Neuronal stem cell (in vitro differentiated cells): ENCODE measurements at places on chromosomes 2 and 18.

GRCh38 chr2:38498045-38498481 is 104.7 kb downstream of the HNRNPLL start:
- DNase-seq = no peak

DNA sequence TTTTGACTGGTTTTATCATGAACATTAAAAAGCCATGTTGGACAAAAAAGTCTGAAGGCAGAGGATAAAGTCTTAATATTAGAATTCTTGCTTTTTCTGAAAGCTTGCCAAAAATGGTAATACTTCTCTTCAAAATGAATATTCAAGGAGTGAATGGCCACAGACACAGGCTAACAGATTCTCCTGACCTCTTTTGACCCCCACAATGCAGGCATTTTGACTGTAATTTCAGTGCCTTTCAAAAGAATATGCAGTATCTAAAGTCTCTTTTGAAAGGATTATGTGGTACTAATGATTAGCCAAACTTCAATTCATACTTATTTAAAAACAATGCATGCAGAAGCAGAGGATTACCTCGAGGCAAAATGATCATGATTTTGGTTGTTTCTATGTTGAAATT is 557.8 kb upstream of the GCFC2 start:
- no peak for DNase-seq

DNA sequence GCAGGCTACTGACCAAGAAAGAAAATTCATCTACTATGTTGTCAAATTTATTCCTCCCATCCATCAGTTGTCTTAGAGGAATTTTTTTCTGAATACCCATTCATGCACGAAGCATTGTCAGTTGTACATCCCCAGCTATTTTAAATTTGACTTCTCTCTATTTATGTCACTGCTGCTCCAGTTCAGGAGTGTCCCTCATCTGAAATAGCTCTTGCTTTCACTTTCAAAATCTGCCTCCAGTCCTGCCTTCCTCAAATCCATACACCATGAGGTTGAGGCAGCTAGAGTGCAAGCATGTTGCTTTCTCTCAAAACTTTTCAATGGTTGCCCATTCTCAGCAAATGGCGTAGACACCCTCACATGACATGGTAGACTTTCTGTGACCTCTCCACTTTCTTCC is 335.4 kb upstream of the CDH2 start:
- no peak for DNase-seq

DNA sequence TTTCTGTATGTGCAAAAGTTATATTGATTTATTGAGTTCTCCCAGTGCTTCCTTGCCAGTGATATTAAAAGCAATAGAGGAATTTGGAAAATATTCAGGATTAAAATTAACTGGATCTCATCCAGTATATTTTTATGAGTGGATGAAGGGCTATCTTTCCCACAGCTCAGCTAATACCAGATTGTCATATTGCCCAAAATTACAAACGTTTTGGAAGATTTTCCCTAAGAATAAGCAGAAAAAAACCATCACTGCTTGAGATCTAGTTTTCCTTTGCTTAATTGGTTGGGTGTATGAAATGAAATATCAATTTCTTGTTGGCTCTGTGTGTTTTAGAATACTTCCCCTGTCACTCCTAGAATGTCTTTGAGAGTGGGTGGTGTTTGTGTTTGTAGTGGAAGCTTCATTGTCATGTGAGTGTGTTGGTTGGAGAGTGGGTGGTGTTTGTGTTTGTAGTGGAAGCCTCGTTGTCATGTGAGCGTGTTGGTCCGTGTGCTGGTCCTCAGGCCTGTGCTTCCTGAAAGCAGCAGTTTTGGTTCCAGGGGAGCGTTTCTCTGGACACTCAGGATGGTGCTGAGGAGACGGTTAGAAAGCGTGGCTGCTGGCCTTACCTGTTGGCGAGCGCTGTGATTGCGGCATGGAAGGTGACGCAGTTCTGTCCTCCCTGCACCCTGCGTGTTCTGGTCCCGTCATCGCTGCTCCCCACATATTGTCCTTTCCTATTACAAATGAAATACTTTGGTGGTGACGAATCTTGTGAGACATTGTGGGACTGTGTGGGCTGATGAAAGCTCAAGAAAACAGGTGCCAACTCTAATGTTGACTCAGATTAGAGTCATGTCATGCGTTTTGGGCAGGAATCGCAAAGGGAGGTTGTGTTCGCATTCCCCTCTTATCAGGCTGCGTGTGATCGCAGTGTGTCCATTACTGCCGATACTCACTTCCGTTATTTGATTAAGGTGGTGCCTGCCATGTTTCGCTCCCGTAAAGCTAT is 12.4 kb downstream of the ASB1 start:
- no peak for DNase-seq

DNA sequence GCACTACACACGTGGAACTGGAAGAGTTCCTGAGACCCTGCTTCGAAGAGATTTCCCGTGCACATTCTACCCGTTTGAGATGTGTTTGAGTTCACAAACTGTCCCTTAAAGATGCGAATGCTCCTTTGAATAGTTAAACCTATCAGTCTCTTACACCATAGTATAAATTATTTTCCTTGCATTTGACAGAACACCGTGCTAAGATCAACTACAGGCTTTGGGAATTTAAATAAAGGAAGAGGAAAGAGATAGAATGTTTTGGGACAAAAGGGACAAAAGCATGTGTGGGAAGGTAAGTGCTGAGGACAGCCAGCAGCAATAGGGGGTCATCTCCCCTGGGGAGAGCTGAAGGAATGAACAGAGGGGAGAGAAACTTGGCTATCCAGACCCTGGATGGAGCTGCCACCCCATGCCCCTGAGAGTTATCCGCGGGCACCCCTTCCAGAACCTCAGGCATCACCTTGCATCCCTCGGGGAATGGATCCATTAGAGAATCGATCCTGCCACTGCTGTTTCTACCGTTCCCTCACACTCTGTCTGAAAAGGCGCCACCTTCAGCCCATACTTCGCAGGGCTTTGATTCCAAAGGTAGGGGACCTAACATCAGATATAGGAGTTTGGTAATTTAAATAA is 888 bp upstream of the ADCY3 start:
- no peak for DNase-seq

GRCh38 chr2:226652369-226652768 is 147.3 kb downstream of the IRS1 start:
- DNase-seq = no peak

GRCh38 chr18:10258836-10259474 is 195.5 kb upstream of the APCDD1 start:
- DNase-seq = no peak

DNA sequence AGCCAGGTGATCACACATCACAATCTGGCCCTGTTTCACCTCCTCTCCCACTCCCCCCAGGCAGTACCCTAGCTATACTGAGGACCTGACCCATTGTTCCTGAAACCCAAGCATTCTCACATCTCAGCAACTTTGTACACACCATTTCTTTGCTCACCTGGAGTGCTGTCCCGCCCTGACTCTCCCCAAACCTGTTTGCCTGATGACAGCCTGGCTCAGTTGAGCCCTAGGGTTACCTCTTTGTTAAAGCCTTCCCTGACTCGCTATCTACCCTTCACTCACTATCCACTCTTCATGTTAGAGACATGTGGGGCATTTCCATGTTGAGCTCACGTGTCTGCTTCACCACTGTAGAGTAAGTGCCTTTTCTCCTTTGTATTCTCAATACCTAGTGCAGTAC is 49.1 kb downstream of the GREB1L start:
- no peak for DNase-seq

DNA sequence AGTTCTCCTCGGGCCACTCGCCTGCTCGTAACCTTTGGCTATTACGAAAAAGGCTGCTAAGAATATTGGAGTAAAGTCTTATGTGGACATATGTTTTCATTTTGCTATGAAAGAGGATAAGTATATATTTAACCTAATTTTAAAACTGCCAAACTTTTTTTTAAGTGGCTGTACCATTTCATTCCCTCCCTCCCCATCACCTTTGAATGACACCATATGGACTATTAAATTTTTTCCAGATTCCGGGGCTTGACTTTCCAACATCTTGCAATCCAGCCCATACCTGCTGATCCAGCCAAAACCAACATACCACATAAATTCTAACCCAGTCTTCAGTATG is 31.5 kb downstream of the REEP1 start:
- DNase-seq = no peak

DNA sequence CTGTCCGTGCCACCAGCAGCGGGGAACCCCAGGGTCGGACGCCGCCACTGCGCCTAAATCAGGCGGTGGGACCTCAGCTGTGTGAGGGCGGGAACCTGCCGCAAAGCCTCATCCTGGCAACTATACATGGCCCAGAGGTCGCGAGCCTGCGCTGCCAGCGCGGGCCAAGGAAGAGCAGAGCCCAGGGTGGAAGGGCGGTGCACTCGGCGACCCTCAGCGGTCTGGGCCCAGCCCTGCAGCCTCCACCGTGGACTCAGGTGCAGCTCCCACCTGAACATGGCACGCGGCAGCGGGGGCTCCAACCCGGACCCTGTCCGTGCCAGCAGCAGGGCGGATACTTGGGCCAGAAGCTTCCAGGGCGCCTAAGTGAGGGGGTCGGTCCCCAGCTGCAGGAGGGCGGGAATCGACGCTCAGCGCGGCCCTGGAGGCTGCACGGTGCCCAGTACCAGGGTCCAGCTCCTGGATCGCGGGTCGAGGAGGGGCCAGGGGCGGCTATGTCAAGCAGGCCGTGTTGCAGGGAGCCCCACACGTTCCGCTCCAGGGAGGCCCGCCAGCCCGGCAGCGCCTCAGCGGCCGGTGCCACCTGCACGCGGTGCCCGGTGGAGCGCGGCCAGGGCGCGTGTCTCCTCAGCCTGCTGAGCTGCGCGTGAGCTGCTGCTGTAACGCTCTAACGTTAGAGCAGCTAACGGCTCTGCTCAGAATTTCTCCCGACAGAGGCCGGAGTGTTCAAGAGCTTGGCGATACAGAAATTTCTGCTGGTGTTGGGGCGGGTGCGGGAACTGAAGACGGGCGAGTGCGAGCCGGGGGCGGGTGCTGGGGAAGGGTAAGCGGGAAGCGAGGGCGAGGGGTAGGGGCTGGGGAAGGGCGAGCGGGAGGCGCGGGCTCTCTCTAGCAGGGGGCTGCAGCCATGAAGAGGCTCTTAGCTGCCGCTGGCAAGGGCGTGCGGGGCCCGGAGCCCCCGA is at the start of gene ANKRD30B:
Gene ANKRD30B (plus strand): TSS at position 660 of the 962 bp plus-strand sequence. CDS start 248 bp downstream, at position 908.
- DNase-seq = no peak

DNA sequence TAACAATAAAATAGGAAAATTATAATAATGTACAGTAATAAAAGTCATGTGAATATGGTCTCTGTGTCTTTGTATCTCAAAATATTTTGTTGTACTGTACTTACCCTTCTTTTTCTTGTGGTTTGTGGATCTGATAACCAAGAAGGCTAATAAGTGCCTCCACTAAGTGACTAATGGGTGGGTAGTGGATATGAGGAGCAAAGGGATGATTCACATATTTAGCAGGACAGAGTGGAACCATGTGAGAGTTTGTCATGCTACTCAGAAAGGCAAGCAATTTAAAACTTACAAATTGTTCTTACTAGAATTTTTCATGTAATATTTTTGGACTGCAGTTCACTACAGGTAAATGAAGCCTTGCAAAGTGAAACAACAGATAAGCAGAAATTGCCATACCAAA is 1241.2 kb upstream of the CDH2 start:
- DNase-seq = no peak

DNA sequence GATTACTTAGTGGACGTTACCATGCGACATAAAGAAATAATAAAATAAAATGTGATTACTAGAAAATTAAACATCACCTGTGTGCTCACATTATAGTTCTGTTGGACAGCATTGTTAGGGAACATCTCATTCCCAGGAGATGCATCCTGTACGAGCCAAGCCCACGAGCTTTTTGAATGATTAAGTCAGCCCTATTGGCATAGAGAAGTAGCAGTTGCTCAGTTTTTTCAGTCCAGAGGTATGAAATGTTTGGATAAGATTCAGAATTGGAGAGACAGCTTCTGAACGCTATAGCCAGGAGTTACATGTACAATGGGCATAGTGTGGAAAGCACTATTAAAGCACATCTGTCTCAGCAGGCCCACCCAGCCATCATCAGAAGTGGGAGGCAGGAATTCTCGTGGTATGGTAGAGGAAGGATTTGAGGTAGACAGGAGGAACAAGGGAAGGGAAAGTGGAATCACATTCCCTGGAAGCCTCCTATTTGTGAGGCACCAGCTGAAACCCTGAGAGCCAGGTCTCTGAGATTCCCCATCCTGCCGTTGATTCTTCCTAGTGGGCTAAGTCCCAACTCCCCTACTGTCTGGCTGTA is 8.6 kb downstream of the SPATS2L start:
- DNase-seq = no peak

GRCh38 chr2:130720036-130720435 is 8.8 kb upstream of the GPR148 start:
- no peak for DNase-seq

- DNase-seq = no peak
These were observed 97.9 kb downstream of the ATAD2B start for GRCh38 chr2:23828986-23829385.

- DNase-seq = no peak
These were observed 79.6 kb downstream of the MIB1 start for GRCh38 chr18:21820033-21820810.

DNA sequence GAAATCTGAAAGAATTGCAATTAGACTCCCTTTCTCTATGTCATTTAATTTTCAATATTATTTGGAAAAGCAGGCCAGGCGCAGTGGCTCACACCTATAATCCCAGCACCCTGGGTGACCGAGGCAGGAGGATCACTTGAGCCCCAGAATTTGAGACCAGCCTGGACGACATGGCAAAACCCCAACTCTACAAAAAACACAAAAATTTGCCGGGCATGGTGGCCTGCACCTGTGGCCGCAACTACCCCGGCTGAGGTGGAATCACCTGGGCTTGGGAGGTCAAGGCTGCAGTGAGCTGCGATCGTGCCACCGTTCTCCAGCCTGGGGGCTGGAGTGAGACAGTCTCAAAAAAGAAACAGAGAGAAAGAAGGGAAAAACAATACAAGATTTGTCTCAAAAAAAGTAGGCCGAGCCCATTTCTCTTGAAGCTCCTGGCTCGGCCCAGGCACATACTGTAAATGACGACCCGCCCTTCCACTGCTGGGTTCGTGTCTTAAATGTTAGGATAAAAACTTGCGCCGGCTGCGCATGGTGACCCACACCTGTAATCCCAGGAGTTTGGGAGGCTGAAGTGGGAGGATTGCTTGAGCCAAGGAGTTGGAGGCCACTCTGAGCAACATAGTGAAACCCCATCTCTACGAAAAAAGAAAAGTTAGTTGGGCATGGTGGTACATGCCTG is 31.1 kb upstream of the GPC1 start:
- DNase-seq = no peak
